ENCODE measurements at places on chromosomes 1 and 21.

GRCh38 chr1:25805863-25806225, 5.9 kb downstream of the SELENON start:
- DNase-seq = no peak

DNA sequence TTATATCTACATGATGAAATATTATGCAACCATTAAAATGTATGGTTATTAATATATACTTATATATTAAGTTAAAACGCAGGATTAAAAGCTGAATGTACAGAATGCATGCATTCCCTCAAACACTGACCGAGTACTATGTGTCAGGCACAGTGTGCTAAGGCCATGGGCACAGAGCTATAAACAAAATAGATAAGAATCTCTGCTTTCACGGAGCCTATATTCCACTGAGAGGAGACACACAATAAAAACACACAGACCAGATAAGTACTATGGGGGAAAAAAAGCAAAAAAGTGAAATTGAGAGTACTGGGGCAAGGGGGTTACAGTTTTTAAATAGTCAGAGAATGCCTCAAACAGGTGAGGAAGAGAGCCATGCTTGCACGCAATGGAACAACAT, 62.7 kb downstream of the GPATCH2 start:
- DNase-seq = no peak

DNA sequence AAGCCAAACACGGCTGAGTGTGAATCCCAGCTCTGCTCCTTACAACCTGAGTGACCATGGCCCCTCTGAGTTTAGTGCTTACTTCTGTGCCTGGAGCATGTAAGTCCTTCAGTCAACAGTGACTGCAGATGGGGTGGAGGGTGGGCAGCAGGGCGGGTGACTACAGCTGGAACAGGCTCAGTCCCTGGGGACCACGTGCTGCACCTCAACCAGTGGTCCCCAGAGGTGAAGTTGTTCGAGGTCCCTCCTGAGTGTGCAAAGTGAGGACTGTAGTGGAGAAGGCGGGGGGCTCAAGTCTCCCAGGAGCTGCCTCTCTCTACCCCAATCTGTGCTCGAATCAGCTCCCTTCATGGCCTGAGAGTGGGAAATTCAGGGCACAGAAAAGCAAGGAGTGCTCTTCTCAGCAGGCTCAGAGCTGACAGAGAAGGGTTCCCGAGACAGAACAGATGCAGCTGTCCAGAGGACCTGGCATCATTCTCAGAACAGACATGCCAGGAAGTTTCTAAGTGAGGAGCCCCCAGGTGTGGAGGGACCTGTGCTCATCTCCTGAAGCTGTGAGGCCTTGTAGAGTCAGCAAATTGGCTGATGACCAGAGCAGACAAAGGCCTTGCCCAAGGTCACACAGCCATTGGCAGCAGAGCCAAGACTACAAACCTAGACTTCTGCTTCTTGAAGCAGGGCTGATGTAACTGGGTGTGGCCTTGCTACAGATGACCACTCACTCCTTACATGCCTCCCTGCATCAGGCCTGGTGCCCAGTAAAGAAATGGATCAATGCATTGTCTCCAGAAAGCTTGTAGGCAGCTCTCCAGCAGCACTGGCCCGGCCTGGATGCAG, 61.7 kb upstream of the EDN2 start:
- no peak for DNase-seq

DNA sequence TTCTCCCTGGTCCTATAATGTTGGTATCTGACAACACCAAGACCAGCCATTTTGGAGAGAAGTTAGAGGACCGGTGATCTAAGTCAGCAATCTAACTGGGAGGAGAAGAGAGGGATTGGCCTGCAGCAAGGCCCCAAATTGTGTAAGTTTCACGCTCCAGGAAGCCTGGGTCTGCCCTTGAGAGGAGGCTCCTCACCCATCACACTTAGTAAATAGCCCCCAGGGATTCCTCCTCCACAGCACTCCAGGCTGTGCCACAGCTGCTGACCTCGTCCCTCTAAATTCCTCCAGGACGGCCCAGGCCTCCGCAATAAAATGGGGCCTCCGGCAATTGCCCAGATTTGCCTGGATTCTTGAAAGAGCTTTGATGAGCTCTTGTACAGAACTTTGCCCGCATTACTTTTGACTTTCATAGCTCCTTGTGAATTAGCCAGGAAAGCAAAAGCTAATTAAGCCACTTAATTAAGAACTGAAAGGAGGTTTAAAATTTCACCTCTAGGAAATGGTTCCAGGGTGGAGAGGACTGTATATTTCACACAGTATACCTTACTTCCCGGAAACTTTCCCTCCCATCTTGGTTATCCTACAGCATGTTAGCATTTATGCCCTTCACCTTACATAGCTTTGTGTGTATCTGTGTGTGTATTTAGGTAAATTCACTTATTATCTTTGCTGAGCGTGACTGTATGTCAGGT, 90.5 kb downstream of the LAMC2 start:
- no peak for DNase-seq

DNA sequence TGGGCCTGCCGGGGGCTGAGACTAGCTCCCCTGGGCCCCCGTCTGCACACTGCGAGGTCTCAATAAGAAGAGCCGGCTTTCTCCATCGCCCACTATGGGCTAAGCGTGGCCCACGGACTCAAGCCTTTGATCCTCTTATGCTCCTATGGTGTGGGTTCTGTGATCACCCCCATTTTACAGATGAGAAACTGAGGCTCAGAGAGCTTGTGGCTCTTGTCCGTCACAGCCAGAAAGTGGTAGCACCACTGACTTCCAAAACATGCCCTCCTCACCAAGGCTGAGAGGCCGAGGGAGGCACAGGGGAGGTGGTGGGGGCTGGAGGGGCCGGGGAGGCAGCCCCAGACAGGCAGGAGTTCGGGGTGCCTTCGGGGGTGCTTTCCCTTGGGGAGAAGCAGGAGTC, 39.0 kb upstream of the CASZ1 start:
- no peak for DNase-seq

GRCh38 chr1:76820028-76820427, 47.3 kb upstream of the ST6GALNAC5 start:
- no peak for DNase-seq

DNA sequence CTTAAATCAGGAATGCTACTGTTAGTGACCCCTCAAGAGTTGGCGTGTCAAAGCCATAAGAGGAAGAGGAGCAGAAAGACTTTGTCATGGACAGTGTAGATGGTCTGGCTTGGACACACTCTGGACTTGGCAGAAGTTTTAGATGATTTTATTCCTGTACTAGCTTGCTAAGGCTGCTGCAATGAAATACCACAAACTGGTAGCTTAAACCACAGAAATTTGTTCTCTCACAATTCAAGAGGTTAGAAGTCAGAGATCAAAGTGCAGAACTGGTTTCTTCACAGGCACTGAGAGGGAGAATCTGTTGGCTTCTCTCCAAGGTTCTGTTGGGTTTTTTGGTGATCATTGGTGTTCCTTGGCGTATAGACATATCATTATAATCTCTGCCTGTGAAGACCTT, 869.8 kb upstream of the B3GALT2 start:
- peak; percentile 7 for DNase-seq
